ENCODE measurements at places on chromosomes 3 and 15. TPM values are rescaled to one million over a fixed set of nuclear protein-coding genes. Genes with fewer than 3 reads are reported as not detected.

DNA sequence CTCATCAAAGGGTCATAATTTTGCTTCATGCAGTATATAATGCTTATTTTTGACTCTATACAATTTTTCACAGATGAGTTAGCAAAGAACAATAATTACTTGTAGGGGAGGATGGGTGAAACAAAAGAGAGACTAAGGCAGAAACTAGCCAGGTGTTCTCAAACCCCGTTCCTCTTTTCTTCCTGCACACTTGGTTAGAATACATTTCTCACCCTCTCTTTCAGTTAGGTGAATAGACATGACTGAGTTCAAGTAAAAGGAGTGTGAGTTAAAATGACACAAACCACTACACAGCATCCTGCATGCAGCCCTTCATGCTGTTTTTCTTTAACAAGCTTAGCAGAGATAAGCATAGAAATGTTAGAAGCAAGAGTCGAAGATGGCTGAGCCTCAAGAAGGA, 922.2 kb downstream of the TBL1XR1 start:
- DNase-seq, result no peak

DNA sequence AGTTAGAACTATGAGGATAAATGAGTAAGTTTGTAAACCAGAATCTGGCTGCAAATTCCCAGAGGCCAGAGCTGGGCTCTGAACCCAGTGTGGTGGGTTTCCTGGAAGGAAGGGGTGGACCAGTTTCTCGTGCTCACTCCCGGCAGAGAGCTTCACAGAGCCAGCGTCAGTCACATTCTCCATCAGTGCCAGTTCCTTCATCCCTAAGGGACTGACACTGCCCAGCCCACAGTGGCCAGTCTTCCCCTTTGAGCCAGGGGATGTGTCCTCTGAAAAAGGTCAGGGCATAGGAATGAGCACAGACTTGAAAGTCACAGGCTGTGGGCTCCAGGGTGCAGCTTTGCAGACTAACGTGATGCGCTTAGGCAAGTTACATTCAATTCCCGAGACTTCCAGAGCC, 135.8 kb upstream of the HACD2 start:
- DNase-seq, result peak; percentile 82

The CP gene
- 11.0 TPM for total RNA-seq

GRCh38 chr3:192916371-192917027, 1.2 kb downstream of the MB21D2 start:
- peak; percentile 86 for DNase-seq

DNA sequence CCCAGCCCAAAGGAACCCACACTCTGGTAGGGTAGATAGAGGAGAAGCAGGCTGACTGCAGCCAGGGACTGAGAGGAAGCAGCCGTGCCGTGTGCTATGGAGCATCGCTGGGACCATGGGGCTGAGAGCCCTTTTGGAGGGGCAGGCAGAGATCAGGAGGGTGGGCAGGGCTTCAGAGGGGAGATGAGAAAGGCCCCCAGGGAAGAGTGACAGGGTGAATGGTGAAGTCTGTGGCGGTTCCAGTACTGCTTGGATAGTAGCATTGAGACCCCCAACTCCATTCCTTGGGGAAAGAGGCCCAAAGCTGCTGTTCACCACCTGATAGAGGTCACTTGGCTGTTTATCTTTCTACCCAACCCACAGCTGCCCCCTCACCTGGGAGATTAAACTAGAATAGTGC, 80.0 kb upstream of the MRPS22 start:
- peak; percentile 32 for DNase-seq

DNA sequence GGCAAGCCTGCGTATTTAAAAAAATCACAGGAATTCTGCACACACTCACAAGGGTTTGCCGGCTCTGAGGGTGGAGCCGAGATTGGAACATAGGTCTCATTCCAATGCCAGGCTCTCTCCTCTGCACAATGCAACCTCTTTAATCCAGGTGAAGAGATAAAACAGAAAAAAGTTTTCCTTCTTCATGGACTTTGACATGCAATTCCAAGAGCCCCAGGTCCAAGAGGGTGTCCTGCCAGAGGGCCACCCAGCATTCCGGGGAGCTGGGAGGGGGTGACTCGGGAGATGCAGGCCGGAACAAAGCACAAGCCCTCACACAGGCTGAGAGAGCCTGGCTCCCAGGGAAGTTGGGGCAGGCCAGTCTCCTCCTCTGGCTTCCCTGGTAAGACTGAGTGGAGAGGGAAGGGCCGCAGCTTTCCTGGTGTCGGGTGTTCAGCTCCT, 6.7 kb upstream of the SLC12A8 start:
- no peak for DNase-seq

- DNase-seq, result no peak
Observed at GRCh38 chr15:100234158-100235029, 107.4 kb downstream of the ADAMTS17 start.

DNA sequence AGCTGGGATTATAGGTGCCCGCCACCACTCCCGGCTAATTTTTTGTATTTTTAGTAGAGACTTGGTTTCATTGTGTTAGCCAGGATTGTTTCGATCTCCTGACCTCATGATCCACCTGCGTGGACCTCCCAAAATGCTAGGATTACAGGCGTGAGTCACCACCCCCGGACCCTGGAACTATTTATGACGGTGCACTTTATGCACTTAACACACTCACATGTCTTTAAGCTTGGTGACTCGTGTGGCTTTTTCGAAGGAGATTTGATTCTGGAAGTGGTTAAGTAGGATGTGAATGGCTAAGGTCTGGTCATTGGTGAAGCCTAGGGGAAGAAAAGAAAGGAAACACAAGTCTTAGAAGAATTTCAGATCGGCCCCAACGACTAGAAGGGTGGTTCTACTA, 20.3 kb downstream of the BBS4 start:
- DNase-seq, result no peak

- DNase-seq, result no peak
Observed at GRCh38 chr3:167750272-167750971, 14.9 kb downstream of the SERPINI1 start.

The GPR149 gene
- not detected for total RNA-seq

DNA sequence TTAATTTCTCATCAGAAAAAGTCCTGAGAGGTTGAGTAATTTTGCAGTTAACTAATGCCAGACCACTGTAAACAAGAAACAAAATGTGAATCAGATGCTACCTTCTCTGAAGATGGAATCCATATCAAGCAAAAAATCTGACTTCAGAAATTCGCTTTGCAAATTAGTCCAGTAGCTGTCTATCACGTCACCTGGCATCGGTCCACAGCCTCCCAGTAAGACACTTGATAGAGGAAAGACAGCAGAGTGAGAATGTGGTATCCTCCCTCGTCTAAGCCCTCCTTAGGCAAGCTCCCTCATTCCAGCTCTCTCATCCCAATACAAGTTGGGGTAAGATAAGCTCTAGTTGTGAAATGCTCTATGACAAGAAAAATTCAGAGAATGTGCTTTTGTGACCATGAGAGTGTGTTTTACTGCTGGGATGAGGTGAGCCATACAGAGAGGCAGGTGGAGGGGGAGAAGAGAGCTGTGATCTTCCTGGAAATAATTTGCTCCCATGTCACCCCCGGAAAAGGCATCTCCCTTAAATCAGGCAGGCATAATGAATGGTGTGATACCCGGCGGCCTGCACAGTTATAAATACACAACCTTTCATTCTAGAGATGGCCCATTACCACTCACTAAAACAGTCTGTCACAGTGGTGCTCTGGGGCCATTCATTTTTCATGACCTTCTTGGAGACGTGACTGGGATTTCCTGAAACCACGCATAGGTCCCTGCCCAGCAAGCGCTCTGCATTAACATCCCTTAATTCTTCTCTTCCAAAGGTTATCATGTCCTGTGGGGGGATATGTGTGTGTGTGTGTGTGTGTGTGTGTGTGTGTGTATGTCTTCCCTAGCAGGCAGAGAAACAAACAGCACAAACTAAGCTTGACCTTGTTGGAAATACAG, 602.0 kb upstream of the KCNMB2 start:
- peak; percentile 40 for DNase-seq

Data from lower leg skin (tissue), 4 donors.